ENCODE measurements at places on chromosomes 6 and 20.

DNA sequence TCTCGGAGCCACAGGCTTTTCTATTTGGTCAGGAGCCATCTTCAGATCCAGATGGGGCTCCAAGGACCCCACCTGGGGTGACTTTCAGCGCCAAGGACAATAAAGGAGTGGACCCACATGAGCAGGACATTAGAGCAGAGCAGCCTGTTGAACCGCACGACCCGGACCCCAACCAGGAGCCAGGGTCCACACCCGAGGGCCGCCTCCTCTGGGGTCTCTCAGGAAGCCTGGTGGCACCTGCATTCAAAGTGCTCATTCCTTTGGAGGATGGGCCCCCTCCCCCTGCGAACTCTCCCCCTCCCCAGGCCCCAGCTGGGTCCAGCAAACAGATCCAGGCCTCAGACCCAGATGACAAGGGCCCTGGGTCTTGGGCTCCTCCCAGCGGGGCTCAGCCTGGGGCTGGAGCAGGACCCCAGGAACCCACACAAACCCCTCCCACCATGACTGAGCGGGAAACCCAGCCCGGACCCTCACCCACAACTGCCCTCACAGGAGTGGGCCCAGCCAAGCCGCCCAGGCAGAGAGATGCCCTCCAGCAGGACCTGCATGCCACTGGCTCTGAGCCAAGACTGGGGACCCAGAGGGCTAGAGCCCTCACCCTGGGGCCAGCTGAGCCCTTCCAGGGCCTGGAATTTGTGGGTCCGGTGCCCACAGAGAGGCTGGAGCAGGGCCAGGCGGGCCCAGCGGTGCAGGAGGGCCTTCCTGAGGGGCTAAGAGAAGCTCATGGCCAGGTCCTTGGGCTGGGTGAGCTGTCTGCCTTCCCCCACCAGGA lies 23.9 kb downstream of the RAB44 start:
- DNase-seq = no peak

DNA sequence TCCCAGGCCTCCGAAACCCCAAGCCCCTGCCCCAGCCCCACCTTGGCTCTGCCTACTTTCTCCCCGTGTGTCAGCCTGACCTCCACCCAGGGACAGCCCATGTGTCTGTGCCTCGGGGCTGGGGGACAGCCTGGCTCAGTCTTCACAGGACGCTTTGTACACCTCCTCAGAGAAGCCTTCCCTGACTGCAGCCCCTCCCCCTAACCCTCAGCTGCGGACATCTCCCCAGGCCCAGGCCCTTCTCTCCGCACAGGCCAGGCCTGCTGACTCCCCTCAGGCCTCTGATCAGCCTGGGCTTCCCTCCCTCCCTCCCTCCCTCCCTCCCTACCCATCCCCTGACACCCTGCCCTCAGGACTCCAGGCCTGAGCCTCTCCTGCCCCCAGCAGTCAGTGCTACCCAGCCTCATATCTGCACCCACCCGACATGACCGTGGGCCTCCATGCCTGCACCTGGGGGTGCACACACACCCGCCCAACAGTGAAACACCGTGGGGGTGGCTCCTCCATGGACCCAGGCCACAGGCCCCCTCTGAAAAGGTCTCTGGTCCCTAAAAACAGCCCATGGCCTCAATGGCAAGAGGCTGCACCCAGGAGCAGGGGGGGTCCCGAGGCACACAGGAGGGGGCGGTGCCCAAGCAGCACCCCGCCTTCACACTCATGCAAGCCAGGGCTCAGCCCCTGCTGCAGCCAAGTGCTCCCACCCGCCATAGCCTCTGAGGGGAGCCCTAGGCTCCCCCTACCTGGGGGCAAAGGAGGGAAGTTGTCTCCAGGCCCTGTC lies 12.9 kb downstream of the LAMA5 start:
- no peak for DNase-seq

DNA sequence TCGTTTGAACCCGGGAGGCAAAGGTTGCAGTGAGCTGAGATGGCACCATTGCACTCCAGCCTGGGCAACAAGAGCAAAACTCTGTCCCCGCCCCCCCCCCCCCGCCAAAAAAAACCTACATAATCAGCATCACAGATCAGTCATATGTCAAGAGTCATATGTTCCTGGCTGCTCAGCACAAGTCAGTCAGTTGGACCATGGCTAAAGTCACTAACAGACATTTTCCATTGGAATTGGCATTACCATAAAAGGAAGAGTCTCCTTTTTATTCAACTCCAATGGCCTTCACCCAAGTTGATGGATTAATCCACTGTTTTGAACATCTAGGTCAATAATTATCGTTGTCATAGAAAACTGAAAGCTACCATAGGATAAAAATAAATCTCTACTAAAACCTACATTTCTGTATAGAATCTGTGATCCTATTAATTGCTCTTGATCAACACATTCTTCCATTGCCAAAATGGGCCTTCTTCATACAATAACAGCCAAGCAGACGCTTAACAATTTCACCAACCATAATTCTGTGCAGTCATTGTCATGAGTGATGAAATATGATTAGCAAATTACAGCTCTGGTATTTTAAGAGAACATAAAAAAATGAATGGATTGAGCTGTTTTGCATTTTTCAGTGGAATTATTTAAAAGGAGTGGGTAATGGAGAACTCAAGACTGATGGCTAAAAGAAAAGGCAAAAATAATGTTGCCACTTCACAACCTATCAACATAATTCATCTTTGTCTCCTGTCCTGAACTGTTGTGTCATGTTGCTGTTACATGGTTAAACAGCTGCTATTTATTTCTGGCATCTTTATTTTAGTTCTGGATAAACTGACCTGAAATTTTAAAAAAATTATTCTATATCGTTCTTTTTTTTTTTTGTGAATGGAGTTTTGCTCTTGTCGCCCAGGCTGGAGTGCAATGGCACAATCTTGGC lies 555.5 kb upstream of the JARID2 start:
- DNase-seq = no peak

- DNase-seq = no peak
Observed at GRCh38 chr6:40996591-40997233, 42.3 kb downstream of the UNC5CL start.

GRCh38 chr6:139135578-139136545 lies 982 bp downstream of the HECA start:
- DNase-seq = peak; percentile 24

- DNase-seq = no peak
Observed at GRCh38 chr6:143241111-143241510, 180.4 kb downstream of the AIG1 start.

GRCh38 chr20:4805663-4806449 lies 84.1 kb downstream of the PRND start:
- DNase-seq = no peak

DNA sequence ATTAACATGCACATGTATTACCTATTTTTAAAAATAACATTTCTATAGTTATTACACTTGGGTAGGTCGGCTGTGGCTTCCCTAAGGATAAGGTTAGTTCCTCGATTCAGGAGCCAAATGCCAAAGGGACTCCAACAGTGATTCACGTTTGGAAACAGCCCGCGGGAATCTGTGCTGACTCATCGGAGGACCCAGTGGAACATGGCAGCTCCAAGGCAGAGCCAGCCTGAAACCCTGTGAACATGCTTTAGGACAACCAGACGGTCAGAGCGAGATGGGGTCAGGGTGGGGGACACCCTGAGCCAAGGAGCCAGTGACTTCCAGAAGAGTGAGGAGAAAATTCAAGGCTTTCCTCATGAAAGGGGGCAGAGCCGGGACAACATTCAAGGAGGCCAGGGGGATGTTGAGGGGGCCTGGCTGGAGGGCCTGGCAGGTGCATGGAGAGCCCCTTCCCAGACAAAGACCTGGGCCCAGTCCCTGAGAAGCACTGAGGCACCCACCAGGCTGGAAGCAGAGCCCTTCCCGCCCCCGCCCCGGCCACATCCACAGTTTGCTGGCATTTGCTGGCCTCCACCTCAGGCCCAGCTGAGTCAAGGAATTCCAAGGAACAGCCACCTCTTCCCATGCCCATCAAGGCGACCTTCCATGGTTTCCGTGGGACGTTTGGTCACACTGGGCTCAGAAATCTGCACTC lies 133.2 kb downstream of the SNX5 start:
- no peak for DNase-seq

DNA sequence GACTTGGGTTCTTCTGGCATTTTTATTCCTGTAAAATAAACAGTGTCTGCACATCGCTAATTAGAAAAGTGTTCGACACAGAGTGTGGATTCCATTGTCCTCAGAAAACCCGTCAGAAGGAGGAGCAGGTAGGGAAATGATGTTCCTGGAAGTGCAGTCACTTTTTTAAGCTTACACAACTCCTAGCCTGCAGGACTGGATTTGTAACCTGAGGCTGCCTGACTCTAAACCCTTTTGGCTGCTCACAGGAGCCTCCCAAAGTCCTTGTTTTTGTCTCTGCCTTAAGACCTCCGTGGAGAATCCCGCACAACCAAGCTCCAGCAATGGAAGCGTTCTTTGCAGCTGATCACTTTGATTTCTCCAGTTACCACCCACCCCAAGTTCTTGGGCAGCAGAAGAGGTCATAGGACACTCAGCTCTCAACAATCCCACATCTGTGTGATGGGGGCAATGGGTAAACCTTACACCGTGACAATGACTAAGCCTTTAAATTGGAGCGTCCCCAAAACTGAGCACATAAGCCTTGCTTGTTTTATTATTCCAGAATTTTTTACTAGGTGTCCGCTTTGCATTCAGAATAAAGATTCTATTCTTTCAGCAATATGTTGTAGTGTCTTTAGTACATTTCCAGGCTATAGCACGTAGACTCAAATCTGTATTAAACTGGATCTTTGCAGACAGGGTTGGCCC lies 227.9 kb downstream of the TBXT start:
- no peak for DNase-seq

DNA sequence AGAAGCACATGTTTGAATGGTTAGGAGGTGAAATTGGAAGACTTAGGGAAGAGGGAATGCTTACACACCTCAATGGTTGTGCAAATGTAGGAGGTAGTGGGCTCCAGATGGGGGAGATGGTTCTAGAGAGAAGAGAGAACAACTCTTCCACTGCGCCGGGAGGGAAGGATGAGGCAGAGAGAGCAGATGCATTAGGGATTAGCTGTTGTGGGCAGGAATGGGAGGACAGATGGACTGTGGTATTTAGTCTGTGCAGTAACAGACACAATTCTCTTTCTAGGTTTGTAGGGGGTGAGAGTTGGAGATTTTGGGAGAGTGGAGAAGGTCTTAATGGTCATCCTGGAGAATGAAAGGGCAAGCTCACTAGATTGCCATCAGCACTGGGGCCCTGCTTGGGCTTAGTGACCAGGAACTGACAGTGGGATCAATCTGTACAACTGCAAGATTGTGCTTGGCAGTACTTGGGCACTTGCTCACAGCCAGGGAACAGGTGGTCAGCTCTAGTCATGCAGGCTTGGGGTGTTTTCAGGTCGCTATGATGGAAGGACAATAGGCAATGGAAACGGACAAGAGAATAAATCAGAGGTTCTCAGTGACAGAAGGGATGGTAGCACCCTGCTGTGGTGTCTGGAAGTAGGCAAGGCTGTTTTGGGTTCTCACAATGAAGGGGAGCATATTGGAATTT lies 182.0 kb upstream of the MYLIP start:
- DNase-seq = no peak

- DNase-seq = no peak
Observed at GRCh38 chr6:71333697-71334096, 45.1 kb downstream of the OGFRL1 start.

DNA sequence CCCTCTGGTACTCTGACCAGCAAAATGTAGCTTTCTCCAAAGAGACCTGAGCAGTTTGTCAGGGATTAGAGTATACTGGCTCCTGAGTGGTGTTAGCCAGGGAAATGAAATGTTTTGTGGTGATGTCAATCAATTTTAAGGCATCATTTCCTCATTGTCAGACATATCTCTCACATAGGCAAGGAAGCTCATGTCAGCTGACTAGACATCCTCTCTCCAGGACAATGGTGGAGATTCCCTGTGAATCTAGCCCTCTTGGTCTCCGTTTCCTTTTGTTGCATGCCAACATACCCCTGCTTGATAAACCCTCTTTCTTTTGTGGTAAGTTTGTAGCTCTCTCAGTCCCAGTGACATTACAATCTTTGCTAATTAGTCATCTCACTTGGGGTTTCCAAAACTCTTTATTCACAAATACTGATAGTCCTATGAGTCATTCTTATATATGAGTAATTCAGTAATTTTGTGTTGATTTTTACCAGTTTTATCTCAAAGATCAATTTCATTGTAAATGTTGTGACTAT lies 135.6 kb upstream of the PTPRK start:
- no peak for DNase-seq

DNA sequence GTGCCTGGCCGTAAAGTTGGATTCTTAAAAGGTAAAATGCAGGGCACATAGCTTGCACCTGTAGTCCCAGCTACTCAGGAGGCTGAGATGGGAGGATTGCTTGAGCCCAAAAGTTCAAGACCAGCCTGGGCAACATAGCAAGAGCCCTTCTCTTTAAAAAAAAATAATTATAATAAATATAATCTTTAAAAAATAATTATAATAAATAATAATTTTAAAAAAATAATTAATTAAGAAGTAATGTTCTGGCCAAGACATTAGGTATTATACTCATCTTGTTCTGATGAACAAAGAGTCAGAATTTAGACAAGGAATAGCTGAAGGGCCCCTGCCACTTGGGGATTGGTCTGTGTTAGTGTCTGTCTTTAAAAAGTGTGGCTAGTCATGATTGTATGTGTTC lies 13.9 kb downstream of the ENTPD6 start:
- DNase-seq = no peak

DNA sequence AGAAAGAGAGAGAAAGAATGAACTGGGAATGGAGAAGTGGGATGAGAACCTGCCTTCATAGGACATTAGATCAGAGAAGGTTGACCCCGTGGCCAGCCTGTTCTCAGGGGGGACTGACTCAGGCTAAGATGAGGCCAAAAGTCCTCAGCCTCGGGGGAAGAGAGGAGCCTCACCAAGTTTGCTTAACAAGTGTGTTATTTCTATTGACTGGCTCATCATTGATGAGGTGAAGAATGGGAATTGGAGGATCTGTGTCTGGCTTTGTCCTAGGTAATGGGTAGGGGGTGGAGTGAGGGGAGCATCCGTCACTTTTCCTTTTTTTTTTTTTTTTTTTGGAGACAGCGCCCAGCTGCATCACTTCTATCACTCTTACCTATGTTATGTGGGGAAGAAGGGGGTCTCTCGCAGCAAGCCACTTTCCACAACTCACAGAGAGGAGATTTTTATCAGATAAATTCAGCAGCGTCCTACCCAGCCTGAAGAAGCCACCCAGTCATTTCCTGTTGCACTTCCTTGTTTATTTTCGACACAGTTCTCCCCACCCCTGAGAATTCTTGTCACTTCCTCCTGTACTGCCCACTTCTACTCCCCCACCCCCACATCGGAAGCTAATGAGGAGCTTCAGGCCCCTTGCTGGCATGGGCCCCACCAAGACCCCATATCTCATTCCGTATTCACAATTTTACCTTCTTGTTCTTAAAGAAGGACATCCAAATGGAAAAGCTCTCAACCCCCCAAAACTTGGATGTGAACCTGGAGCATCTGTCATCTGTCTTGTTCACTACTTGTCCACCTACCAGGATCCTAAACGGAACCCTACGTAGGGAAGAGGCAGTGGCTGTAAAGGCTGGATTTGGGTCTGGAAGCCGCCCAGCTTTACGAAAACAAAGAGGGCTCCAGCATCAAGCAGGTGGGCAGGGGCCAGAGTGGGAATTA lies 2.8 kb upstream of the RNASET2 start:
- no peak for DNase-seq

DNA sequence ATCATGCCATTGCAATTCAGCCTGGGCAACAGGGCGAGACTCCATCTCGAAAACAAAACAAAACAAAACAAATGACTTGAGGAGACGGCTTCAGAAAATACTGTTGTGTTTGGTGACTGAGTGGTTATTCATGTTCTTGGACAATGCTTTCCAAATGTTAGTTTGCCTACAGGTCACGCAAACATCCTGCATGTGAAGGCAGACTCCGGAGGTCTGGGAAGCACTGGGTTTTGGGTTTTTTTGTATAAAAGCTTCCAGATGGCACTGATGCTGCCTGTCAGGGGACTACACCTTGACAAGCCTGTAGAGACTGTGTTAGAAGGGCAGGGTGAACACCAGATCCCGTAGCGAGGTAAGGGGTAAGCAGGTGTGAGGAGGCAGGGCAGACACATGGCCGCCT lies 81.7 kb downstream of the THBS2 start:
- no peak for DNase-seq
